Type B pancreatic cell (in vitro differentiated cells): ENCODE measurements at places on chromosomes 3 and 15. TPM values are rescaled to one million over a fixed set of nuclear protein-coding genes. Genes with fewer than 3 reads are reported as not detected.

PLS1 gene
- total RNA-seq = 14.6 and 23.2 TPM in 2 replicates

KBTBD13 gene
- not detected in 2 replicates for total RNA-seq

OXTR gene
- total RNA-seq = 3.3 and 4.1 TPM in 2 replicates

LMCD1 gene
- 12.8 and 33.1 TPM in 2 replicates for total RNA-seq

LMAN1L gene
- not detected in 2 replicates for total RNA-seq

ARGFX gene
- total RNA-seq = not detected in 2 replicates

AMOTL2 gene
- total RNA-seq = 79.2 and 122 TPM in 2 replicates

SLC2A2 gene
- 1.9 and 5.7 TPM in 2 replicates for total RNA-seq

MIX23 gene
- 39.8 and 44.9 TPM in 2 replicates for total RNA-seq

- H3K27me3 ChIP-seq = no peaks in the 10 kb centered on the region
- H3K4me1 ChIP-seq = peaks cover 18% of the 10 kb centered on the region
- DNase-seq = no peak
- no peak overlapping the region for H3K4me3 ChIP-seq
Measured at GRCh38 chr3:69784954-69785514, 45.8 kb downstream of the MITF start.

GRCh38 chr3:188437926-188438325 lies 284.0 kb downstream of the LPP start:
- peaks cover 17% of the 10 kb centered on the region for H3K4me1 ChIP-seq
- H3K36me3 ChIP-seq = peaks cover 5% of the 10 kb centered on the region
- no peak overlapping the region for H3K27ac ChIP-seq
- H3K4me3 ChIP-seq = no peak overlapping the region

GRCh38 chr3:124791142-124791541 lies 60.9 kb downstream of the UMPS start:
- peaks cover 28% of the 10 kb centered on the region for H3K4me1 ChIP-seq
- H3K36me3 ChIP-seq = peaks cover 8% of the 10 kb centered on the region
- DNase-seq = no peak

GRCh38 chr15:41797201-41797944 lies 23.1 kb downstream of the MAPKBP1 start:
- DNase-seq = no peak
- peaks cover 31% of the 10 kb centered on the region for H3K4me1 ChIP-seq
- H3K4me3 ChIP-seq = no peak overlapping the region
- H3K36me3 ChIP-seq = peaks cover 10% of the 10 kb centered on the region

DNA sequence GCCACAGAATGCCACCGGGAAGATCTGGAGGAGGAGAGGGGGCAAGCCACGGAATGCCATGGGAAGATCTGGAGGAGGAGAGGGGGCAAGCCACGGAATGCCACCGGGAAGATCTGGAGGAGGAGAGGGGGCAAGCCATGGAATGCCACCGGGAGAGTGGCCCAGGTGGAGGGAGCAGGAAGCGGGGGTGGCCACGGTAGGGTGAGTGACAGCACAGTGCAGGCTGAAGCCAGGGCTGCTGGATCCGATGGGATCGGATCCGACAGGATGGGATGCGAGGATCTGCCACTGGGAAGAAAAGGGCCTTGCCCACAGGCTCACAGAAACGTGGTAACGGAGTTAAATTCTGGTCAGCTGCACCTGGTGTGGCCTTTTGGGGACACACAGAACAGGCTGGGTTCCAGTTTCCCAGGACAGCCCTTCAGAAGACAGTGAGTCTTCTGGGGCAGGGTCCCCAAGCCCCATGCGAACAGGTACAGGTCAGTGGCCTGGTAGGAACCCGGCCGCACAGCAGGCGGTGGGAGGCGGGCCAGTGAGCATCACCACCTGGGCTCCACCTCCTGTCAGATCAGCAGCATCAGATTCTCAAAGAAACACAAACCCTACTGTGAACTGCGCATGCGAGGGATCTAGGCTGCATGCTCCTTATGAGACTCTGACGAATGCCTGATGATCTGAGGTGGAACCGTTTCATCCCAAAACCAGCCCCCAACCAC lies 58.8 kb downstream of the XXYLT1 start:
- peak; percentile 39 for DNase-seq
- H3K4me1 ChIP-seq = peaks cover 22% of the 10 kb centered on the region
- no peak overlapping the region for H3K4me3 ChIP-seq
- no peak overlapping the region for H3K27ac ChIP-seq

DNA sequence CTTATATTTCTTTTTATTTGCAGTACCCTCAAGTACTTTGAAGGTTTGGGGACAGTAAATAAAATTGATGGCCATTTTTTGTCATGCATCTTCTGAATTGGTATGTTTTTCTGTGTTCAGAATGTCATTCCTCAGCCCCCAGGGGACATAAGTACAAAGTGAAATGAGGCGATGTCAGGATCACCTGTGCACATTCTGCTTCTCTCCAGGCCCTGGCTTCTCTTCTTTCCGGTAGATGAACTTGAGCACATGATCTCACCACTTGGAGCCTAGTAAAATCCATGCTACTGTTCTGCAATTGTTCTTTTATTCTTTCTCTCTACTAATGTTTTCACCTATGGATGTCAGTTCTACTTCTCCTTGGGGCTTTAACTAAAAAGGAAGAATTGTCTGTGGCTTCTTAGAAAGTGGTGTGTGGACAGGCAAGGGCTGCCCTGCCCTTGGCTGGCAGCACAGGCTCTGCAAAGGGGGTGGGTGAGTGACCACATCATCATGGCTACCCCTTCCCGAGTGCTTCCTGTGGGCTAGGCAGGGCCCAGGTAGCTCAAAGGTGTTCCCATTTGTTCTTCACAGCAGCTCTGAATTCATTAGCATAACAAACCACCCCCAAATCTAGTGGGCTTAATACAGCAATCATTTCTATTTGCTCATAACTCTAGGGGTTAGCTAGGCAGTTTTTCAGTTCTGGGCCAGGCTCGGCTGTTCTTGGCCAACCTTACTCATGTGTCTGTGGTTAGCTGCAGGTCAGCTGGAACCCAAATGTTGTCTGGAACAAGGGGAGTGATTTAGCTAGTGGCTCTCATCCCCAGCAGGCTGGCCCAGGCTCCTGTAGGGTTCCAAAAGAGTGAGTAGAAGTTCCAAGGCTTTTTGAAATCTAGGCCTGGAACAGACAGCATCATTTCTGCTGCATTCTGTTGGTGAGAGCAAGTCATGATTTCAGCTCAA lies 154.0 kb upstream of the CTDSPL start:
- H3K4me1 ChIP-seq = peaks cover 8% of the 10 kb centered on the region
- peaks cover 8% of the 10 kb centered on the region for H3K36me3 ChIP-seq
- H3K4me3 ChIP-seq = no peak overlapping the region
- peaks cover 14% of the 10 kb centered on the region for H3K27me3 ChIP-seq
- DNase-seq = no peak

GRCh38 chr3:47890126-47890827 lies 87.3 kb downstream of the DHX30 start:
- DNase-seq = no peak
- H3K27me3 ChIP-seq = no peaks in the 10 kb centered on the region
- H3K4me1 ChIP-seq = peaks cover 41% of the 10 kb centered on the region
- H3K27ac ChIP-seq = peak overlapping the region; percentile 86

GRCh38 chr3:146881966-146882760 lies 277.0 kb upstream of the PLSCR5 start:
- peaks cover 8% of the 10 kb centered on the region for H3K4me1 ChIP-seq
- no peak for DNase-seq
- no peaks in the 10 kb centered on the region for H3K36me3 ChIP-seq
- H3K27ac ChIP-seq = no peak overlapping the region
- H3K4me3 ChIP-seq = no peak overlapping the region

DNA sequence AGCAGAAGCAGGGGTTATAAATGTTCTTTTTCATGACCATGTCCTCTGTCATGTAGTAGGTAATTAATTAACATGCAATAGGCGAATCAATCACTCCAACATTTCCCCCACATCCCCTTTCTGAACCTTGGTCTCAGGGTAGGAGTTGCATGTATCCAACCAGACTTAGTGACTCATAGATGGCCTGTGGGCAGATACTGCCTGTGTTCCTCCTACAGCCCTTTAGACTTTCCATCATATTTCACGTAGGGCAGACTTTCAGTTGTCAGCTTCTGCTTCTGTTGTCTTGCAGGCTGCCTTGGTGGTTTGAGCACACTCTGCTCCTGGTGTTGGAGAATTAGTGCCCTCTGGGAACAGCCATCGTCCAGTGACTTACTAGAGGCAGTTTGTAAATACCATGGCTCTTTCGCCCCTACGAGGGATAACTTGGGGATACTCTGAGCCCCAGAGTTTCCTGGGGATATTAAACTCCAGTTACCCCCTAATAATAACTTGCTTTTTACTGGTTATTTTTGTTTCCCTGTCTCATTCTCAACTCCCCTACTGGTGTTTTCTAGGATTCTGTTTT lies 244.4 kb downstream of the EDEM1 start:
- no peaks in the 10 kb centered on the region for H3K27me3 ChIP-seq
- H3K4me1 ChIP-seq = peaks cover 15% of the 10 kb centered on the region
- DNase-seq = no peak

GRCh38 chr3:62241279-62241678 lies 132.1 kb downstream of the FEZF2 start:
- H3K4me3 ChIP-seq = no peak overlapping the region
- no peaks in the 10 kb centered on the region for H3K27me3 ChIP-seq
- DNase-seq = no peak
- peaks cover 25% of the 10 kb centered on the region for H3K36me3 ChIP-seq
- peaks cover 47% of the 10 kb centered on the region for H3K4me1 ChIP-seq

DNA sequence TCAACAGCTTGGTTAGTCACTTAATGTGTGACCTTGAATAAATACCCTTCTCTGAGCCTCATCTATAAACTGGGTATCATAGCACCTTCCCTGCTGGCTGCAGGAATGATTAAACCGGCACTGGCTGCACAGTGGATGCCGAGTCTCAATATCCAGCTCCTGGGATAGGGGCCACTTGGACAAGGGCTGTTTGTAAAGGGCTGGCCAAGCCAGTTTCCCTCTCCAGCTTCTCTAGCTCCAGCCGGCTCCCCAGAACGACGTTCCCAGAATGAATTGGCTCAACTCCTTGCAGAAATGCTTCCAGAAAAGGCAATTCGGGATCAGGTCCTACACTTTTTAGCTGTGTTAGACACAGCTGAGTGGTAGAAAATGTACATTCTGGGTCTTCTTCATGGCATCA lies 58.8 kb downstream of the LSM3 start:
- no peak overlapping the region for H3K27ac ChIP-seq
- H3K27me3 ChIP-seq = no peaks in the 10 kb centered on the region
- H3K4me1 ChIP-seq = no peaks in the 10 kb centered on the region
- no peak for DNase-seq
- no peak overlapping the region for H3K4me3 ChIP-seq

- H3K27me3 ChIP-seq = no peaks in the 10 kb centered on the region
- no peak overlapping the region for H3K4me3 ChIP-seq
- H3K36me3 ChIP-seq = no peaks in the 10 kb centered on the region
- no peaks in the 10 kb centered on the region for H3K4me1 ChIP-seq
- H3K27ac ChIP-seq = no peak overlapping the region
Measured at GRCh38 chr3:17340693-17341092, 401.7 kb downstream of the TBC1D5 start.

GRCh38 chr3:48034000-48034516 lies 17.8 kb upstream of the MAP4 start:
- H3K36me3 ChIP-seq = no peaks in the 10 kb centered on the region
- peaks cover 19% of the 10 kb centered on the region for H3K4me1 ChIP-seq
- H3K27ac ChIP-seq = peak overlapping the region; percentile 16
- no peak for DNase-seq

GRCh38 chr15:84915606-84915958 lies 31.1 kb downstream of the SLC28A1 start:
- H3K4me3 ChIP-seq = no peak overlapping the region
- peak overlapping the region; percentile 92 for H3K27ac ChIP-seq
- DNase-seq = no peak
- peaks cover 3% of the 10 kb centered on the region for H3K27me3 ChIP-seq
- peaks cover 33% of the 10 kb centered on the region for H3K4me1 ChIP-seq

GRCh38 chr15:66735909-66736305 lies 33.9 kb downstream of the SMAD6 start:
- H3K4me3 ChIP-seq = no peak overlapping the region
- H3K27ac ChIP-seq = no peak overlapping the region
- no peaks in the 10 kb centered on the region for H3K27me3 ChIP-seq
- H3K36me3 ChIP-seq = peaks cover 13% of the 10 kb centered on the region
- H3K4me1 ChIP-seq = peaks cover 39% of the 10 kb centered on the region

DNA sequence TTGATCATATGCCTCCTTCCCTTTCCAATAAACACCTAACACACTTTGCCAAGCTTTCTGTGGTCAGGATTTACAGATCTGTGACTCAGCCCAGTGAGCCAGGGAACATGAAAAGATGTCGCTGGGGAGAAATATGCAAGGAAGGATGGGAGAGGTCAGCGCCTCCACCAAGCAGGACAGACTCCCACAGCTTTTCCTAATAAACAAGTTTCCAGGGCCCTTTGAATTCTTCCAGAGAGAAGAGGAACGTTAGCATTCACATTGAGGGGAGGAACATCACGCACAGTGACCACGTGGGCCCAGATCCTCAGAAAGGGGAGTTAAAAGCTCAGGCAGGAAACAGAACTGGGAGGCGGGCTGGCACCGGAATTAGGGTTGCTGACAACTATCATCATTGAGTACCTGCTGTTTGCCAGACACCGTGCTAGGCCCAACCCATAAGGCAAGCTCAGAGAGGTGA lies 33.3 kb upstream of the MRPS22 start:
- H3K4me3 ChIP-seq = no peak overlapping the region
- peaks cover 17% of the 10 kb centered on the region for H3K27me3 ChIP-seq
- H3K4me1 ChIP-seq = peaks cover 24% of the 10 kb centered on the region
- no peaks in the 10 kb centered on the region for H3K36me3 ChIP-seq
- H3K27ac ChIP-seq = no peak overlapping the region

GRCh38 chr3:42256135-42256819 lies 9.7 kb downstream of the CCK start:
- H3K27me3 ChIP-seq = peaks cover 58% of the 10 kb centered on the region
- DNase-seq = no peak
- no peaks in the 10 kb centered on the region for H3K36me3 ChIP-seq
- peak overlapping the region; percentile 74 for H3K27ac ChIP-seq
- H3K4me1 ChIP-seq = no peaks in the 10 kb centered on the region
- peak overlapping the region; percentile 32 for H3K4me3 ChIP-seq

DNA sequence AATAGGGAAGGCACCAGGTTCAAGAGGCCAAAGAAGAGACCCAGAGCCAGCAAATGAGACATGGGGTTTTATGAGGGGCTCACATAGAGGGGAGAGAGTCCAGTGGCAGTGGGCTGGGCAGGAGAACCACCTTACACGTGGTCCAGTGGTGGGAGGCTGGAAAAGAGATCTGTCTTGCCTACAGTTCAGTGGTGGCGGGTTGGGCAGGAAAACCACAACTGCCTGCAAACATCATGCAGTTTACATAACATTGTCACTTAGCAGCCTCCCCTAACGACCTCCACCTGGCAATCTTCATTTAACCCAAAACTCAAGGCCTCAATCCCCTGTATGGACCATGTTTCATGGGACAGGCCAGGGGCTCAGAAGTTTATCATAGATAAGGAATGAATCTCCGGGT lies 29.1 kb downstream of the CRYGS start:
- no peaks in the 10 kb centered on the region for H3K36me3 ChIP-seq
- no peak for DNase-seq
- H3K4me1 ChIP-seq = peaks cover 9% of the 10 kb centered on the region
- H3K4me3 ChIP-seq = no peak overlapping the region
- no peak overlapping the region for H3K27ac ChIP-seq

- H3K36me3 ChIP-seq = no peaks in the 10 kb centered on the region
- no peak overlapping the region for H3K27ac ChIP-seq
- no peak overlapping the region for H3K4me3 ChIP-seq
- no peak for DNase-seq
- peaks cover 8% of the 10 kb centered on the region for H3K4me1 ChIP-seq
- no peaks in the 10 kb centered on the region for H3K27me3 ChIP-seq
Measured at GRCh38 chr3:35422836-35423601, 216.3 kb upstream of the ARPP21 start.
